Kidney glomerular epithelial cell (primary cell): ENCODE measurements at places on chromosomes 1 and 21.

GRCh38 chr21:43373362-43374227 is 53.3 kb downstream of the SIK1 start:
- DNase-seq = no peak

GRCh38 chr1:3987669-3988235 is 87.7 kb upstream of the C1orf174 start:
- no peak for DNase-seq

DNA sequence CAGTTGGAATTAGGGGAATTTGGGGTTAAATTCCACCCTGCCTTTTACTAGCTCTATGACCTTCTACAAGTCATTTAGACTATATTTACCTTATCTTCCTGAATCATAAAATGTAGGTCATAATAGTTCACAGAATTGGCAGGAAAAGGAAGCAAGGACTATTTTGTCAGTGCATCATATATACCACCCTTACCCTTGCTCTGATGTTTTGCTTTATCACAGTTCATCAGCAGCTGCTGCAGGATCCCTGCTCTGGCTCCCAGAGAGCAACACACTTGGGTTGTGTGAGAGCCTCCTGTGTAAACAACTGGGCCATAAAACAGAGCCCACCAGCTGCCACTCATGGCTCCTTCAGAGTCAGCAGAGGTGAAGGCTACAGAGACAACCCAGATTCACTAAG is 631.6 kb upstream of the CAMK1G start:
- no peak for DNase-seq

GRCh38 chr1:18396247-18396980 is 84.3 kb upstream of the KLHDC7A start:
- DNase-seq = peak; percentile 2

GRCh38 chr1:150875197-150876118 is 941 bp downstream of the ARNT start:
- DNase-seq = no peak

- DNase-seq = no peak
Measured at GRCh38 chr1:160853014-160853413, 9.7 kb downstream of the CD244 start.

DNA sequence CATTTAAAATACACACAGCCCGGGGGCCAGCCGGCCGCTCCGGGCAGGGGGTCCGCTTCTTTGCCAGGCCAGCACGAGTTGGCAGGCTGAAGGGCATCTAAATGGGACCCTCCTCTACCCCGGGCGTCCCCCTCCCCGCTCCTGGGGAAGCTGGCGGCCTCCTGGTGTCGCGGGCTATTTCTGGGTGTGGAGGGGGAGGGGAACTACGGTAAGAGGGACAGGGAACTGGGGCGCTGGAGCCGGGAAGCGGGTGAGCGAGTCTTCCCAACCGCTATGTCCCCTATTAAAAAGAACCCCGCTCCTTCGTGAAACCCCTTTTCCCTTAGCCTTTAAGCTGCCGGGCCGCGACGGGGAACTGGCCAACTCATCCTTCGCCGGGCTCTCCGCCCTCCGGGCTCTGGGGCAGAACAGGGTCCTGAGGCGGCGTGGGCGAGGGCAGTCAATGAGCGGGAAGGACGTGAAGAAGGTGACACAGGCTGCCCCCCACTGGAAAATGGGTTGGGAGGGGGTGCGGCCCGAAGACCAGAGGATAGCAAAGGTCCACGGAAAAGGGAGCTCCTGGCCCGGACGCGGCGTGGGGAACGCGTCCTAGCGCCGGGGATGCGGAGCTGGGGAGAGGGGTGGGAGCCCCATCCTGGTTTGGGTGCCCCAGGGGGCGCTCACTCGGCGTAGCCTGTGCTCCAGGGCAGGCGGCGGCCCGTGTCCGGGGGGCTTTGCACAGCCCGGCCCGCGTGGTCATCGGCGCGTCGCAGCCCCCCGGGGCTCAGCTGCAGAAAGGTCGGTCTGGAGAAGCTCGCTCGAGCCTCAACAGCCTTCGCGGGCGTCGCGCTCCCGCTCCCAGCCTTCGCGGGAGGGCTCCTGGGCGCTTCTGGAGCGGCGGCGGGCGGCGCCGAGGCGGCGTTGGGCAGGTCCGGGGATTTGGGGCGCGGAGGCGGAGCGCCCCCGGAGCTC is 544 bp downstream of the PPM1J start:
- no peak for DNase-seq

GRCh38 chr21:36566644-36567043 is 86.7 kb upstream of the CLDN14 start:
- no peak for DNase-seq

GRCh38 chr1:1540090-1540817 is at the start of gene TMEM240:
TSS of gene TMEM240 (minus strand) at chr1:1540624. CDS start at chr1:1540346, 278 bp downstream.
- DNase-seq = peak; percentile 3

GRCh38 chr1:17531682-17532487 is 7.6 kb upstream of the ARHGEF10L start:
- no peak for DNase-seq

GRCh38 chr1:38746941-38747600 is 112.5 kb downstream of the RRAGC start:
- no peak for DNase-seq

- no peak for DNase-seq
Measured at GRCh38 chr1:21766210-21766609, 16.7 kb downstream of the USP48 start.

DNA sequence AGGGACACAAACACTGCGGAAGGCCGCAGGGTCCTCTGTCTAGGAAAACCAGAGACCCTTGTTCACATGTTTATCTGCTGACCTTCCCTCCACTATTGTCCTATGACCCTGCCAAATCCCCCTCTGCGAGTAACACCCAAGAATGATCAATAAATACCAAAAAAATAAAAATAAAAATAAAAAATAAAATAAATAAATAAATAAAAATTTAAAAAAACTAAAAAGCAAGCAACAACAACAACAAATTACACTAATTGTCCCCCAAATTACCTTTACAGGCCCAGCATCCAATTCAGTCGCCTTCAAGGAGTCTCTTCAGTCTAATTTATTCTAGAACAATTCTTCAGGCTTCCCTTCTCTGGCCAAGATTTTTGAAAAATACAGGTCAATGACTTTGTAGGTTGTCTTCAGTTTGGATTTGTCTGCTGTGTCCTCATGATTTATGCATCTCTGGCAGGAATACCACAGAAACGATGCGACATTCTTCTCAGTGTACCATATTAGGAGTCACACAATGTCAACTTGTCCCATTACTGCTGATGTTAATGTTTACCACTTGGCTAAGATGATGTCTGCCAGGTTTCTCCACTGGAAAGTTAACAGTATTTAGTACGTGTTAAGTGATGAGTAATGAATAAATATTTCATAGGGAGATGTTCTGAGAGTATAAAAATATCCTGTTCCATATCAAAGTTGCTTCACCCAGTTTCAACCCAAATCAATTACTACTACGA is 20.3 kb upstream of the BMP8B start:
- no peak for DNase-seq

GRCh38 chr21:42231756-42232155 is 12.8 kb downstream of the ABCG1 start:
- DNase-seq = no peak

- DNase-seq = no peak
Measured at GRCh38 chr1:243542739-243543415, 287.0 kb downstream of the SDCCAG8 start.
